ENCODE measurements at places on chromosomes 13 and 19.
A peak's percentile ranks its signal among the peaks of the same experiment; 100 is the strongest.

DNA sequence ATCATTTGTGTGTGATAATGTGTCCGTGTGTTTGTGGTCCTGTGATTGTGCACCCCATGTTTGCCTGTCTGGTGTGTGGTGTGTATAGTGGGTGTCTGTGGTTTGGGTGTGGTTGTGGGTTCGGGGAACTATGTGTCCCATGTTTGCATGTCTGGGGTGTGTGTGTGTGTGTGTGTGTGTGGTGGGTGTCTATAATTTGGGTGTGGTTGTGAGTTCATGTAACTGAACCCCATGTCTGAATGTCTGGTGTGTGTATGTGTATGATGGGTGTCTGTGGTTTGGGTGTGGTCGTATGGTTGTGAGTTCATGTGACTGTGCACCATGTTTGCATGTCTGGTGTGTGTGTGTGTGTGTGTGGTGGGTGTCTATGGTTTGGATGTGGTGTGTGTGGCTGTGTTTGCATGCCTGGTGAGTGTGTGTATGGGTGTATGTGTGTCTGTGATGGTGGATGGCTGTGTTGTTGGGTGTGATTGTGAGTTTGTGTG lies 11.1 kb upstream of the NFIX start:
- DNase-seq = no peak

DNA sequence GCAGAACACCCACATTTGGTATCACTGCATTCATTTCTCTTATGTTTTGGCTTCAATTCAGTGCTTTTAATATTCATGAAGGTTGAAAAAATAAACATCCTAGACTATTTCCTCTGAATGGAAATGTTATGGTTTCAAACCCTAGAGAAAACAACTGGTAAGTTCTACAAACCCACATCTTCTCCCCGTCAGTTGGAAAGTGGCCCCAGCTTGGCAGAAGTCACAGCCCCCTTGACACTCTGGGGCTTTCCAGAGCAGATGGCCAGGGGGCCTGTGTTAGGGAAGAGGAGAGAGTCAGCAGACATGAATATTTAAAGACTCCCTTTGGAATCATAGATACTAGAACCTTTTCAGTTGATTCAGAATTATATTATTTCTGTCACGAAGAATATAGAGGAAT lies 123.9 kb downstream of the SHISA2 start:
- DNase-seq = no peak

DNA sequence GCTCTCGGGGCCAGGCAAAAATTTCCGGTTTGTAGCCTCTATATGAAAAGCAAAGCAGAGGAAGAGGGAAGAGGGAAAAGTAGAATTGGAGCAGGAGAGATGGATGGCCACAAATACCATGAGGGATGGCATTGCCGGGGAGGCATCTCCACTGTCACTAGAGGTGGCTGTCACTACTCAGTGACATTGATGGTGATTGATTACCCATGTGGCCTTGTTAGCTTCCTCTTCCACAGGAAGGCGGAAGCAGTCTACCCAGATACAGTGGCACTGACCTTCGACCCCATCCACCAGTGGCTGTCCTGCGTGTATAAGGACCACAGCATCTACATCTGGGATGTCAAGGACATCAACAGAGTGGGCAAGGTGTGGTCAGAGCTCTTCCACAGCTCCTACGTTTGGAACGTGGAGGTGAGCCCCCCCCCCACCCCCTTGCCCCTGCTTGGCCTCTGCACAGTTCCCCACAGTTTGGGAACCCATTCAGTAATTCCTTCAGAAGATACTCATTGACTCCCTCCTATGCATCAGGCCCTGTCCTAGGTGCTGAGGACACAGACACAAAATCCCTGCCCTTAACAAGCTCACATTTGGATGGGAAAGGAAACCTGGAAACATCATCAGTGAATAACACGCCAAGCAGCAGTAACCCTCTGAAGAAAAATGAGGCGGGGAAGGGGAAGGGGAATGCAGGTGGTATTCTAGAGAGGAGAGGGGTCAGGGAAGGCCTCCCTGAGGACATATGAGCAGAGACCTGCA lies 18.6 kb downstream of the WDR62 start:
- no peak for DNase-seq

- no peak for DNase-seq
Measured at GRCh38 chr13:99624936-99625540, 123.8 kb downstream of the TM9SF2 start.

DNA sequence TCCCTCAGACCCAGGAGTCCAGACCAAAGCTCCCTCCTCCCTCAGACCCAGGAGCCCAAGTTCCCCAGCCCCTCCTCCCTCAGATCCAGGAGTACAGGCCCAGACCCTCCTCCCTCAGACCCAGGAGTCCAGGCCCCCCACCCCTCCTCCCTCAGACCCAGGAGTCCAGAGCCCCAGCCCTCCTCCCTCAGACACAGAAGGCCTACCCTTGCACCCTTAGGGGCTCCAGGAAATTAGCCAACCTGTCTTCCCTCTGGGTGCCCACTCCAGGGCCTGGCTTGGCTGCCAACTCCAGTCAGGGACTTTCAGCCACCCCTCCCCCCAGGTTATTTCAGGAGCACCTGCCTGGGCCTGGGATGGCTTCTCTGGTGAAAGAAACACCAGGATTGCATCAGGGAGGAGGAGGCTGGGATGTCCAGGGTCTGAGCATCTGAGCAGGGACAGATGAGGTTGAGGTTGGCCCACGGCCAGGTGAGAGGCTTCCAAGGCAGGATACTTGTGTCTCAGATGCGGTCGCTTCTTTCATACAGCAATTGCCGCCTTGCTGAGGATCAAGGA lies at the start of gene FGF21:
Gene FGF21, plus strand, starts transcription at position 441 of the 558 bp plus-strand sequence. CDS start 713 bp downstream, outside the sequence.
- no peak for DNase-seq

- DNase-seq = no peak
Measured at GRCh38 chr13:98853771-98854221, 101.3 kb upstream of the SLC15A1 start.

- DNase-seq = peak; percentile 62
Measured at GRCh38 chr19:1087813-1088415, 7.3 kb downstream of the POLR2E start.

DNA sequence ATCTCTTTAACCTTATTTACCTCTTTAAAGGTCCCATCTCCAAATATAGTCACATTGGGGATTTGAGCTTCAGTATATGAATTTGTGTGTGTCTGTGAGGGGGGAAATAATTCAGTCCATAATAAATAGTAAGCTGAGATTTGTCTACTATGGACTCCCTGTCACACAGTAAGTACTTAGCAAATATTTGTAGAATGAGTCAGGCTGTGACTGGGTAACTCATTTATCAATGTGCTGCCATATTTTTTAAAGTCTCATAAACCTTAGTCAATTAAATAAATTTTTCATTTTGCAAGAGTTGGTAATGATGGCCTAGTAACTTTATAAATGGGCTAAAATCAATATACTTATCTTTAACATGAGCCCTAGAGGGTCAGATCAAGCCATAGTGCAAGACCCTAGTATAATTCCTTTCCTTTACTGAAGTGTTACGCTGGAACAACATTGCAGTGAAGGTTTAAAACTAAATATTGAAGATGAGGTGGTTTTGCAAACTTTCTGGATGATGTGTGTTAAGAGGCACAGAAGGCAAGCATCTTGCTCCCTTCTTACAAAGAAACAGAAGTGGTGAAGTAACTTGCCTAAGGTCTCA lies 305.1 kb downstream of the KCNRG start:
- no peak for DNase-seq

GRCh38 chr19:9407827-9408226 lies 27.5 kb downstream of the ZNF266 start:
- no peak for DNase-seq

DNA sequence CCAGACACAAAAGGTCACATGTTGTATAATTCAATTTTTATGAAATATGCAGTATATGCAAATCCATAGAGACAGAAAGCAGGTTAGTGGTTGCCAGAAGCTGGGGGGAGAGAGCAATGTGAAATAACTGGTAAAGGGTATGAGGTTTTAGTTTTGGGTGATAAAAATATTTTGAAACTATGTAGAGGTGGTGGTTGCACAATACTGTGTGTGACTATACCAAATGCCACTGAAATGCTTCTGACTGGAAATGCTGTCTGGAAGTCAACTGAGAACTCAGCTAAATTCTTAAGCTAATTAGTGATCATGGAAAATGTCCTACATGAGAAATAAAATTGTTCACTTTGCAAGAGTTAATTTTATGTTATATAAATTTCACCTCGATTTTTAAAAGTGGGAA lies 65.3 kb upstream of the RXFP2 start:
- no peak for DNase-seq

DNA sequence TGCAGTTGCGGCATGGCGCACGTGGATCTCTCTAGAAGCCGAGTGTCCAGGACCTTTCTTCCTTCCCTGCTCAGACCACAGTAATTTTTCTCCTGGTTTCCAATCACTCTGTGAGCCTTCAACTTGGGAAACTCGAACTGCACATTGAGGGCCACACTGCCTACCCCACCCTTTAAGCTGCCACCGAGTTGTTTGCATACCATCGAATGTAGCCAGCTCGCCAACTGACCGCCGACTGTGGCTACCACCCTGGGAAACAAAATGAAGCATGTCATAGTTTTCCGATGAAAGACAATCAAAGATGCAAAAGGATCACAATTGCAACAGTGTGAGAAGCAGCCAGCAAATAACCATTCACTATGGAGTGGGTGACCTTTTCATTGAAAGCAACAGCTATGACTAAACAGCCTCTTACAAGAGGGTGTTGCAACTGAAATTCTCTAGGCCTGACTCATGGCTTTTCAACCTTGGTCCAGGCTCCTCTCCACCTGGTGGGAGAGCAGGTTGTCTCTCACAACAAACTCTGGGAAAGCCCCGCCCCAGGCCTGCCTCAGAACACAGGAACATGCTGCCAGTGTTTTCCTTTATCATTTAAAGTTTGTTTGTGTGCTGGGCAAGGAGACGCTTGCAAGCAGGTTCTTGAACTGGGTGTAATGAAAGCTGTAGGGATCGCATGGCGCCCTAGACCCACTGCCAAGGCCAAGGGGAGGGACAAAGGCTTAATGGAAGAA lies 141.7 kb upstream of the SERP2 start:
- DNase-seq = no peak

DNA sequence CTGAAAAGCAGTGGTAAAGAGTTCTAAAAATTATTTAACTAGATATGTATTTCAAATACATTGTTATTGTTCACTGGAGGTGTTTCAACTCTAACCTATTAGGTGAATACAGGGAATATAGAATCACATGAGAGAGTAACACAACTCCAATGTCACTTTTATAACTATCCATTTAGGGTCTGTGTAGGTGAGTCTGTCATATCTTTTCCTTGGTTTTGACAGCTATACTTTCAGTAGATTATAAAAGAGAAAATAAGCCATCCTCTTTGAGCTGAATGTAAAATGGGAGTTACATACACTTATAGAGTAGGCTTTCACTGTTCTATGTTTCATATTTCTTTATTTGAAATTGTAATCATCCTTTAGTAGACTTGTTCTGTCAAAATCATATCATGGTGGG lies 2321.0 kb downstream of the PCDH9 start:
- no peak for DNase-seq

All from globus pallidus (tissue), 1 donor.